Retina (tissue), 1 donor: ENCODE measurements at places on chromosomes 12 and 14.
A peak's percentile ranks its signal among the peaks of the same experiment; 100 is the strongest.

- no peak for DNase-seq
Measured at GRCh38 chr14:104694991-104695659, 5.7 kb downstream of the INF2 start.

DNA sequence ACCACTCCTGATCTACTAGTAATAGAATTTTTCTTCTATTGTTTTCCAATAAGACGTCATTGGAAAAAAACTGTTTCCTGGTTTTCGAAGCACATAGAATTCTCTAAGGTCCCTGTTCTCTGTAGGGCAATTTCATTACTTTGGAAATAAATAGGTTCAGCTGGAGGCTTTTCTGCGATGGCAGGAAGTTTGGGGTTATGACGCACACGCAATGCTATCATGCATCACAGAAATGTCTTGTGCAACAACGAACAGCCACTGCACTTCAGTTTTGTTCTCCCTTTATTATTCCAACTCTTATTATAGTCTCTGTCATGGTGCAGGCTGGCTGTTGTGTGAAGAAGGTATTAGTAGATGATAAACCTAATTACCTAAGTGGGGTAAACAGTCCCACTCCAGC is 59.0 kb downstream of the KCNK10 start:
- no peak for DNase-seq

DNA sequence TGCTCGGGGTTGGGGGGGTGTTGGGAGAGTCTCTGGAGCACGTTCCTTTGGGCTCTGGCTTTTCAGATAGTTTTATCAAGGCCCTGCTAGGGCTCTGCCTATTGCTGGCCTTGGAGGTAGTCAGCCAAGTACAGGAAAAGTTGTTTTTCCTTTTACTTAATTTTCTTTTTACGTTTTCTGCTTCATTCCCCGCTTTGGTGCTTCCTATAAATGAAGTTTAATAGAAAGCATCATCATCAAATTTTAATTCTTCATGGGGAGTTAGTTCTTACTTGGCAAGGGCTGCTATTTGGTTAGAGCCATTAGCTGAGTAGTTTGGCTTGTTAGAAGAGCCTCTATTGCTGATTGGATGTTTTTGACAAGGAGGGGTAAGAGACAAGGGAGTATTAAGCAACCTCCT is 15.1 kb upstream of the ADAM21 start:
- DNase-seq = no peak

DNA sequence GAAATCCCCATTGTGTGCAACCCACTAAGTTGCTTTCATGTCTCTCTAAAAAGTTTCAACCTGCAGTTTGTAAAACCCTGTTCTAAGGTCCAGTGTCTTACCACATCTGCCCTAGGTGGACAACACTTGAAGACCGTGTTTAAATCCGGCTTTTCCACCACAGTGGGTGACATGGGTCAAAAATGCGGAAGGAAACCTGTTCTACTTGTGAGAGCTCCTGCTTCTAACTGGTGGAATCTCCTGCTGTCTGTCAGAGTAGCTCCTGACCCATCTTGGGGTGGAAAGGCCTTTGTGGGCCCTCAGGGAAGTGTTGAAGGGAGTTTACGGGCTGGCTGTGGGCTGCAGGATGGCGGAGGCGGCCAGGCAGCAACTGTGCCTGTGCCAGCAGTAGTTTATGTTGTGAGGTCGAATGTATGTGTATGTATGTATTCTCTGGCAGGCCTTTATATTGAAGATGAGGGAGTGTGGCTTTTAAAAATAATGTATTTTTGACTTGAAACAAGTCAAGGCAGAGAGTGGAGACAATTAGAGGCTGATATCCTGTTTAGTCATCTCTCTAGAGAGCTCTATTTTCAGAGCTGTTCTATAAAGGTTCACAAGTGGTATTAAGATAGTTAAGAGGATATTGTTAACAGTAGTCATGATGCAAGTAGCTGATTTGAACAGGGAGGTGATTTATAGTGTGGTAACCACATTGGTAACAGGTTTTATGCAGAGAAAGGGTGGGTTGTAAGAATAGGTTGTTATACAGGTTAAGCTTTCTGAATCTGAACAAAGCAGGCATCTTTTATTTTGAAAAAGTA is 67.0 kb downstream of the PRKCH start:
- DNase-seq = no peak

- DNase-seq = no peak
Measured at GRCh38 chr14:103400537-103400936, 15.3 kb downstream of the MARK3 start.

DNA sequence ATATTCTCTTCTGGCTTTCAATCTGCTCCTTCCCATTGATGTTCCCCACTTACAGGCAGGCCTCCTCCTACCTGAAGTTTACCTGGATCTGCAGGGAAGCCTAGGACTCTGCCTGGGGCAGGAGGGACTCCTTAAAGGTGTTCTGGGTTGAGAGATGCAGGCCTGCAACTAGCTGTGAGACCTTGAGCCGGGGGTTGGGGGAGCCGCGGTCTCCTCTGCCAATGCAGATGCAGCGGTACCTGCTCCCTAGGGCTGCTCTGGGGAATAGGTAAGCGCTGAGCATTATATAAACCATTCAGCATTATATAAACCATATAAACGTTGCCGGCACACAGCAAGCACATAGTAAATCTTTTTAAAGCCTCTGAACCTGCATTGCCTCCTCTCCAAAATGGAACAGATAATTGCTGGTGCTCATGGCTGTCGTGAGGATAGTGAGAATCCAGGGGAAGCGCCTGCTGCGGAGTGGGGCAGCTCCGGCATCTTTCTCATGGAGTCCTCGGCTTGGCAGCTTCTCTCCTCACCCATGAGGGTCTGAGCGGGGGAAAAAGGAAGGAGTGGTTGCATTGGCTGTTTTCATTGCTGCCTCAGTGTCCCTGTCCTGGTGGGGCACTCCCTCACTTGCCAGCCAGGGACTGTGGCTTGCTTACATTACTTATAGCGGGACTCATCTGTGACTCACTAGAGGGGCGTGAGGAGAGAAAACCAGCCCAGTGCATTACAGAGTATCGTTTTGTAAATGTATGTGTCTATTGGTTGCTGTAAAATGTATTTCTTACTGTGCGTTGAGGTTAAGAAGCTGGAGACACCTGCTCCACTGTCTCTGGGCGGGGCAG is 12.5 kb upstream of the KRT80 start:
- no peak for DNase-seq

DNA sequence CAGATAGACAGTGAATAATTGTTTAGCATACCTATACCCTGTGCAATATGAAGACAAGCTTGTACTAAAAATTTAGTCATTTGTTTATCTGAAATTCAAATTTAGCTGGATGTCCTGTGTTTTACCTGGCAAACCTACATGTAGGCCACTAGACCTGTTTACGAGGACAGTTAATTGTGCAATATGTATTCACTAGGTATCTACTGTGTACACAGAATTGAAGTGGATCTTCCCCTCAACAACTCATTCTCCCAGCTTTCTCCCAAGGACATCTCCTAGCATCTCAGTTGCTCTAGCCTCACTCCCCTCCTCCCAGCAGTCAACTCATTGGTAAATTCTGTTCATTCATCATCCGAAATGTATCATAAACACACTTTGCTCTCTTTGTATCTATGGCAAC is 25.3 kb downstream of the AK7 start:
- DNase-seq = no peak

DNA sequence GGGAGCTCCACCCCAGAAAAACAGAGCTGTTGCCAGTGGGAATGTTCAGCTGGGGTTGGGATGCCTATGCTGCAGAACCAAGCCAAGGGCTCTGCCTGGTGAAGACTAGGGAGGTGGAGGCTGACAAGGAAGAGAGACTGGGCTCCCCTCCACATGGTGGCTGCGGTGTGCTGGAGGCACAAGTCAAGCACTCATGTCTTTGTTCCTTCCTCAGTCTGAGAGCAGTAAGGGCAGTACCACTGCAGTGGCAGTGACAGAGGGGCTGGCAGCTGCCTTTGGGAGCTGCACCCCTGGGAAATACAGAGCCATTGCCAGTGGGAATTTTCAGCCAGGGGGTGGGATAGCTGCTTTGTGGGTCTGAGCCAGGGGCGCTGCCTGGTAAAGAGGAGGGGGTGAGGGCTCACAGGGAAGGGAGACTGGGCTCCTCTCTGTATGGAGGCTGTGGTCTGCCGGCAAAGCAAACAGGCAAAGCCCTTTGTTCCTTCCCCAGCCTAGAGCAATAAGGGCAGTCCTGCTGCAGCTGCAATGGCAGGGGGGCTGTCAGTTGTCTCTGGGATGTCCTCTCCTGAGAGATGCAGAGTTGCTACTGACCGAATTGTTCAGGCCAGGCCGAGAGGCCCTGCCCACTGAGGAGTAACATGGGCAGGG is 255.9 kb downstream of the RAD51B start:
- DNase-seq = peak; percentile 31

DNA sequence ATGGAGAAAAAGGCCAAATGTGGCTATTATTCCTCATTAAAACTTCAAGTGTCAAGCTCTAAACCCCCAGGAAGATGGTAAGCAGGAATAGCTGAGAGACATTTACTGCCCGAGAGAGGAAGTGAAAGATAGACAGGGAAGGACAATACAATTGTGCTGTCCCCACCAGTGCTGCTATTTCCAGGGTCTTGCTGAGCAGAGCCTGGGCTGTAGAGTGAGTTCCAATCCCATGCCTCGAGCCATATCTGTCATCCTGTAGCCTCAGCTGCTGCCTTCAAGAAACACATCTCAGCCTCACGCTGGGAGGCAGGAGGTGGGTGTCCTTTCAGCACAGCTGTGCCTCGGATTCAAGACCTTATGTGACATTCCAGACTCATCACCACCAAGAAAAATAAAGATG is 114.0 kb downstream of the RPAP3 start:
- peak; percentile 15 for DNase-seq

DNA sequence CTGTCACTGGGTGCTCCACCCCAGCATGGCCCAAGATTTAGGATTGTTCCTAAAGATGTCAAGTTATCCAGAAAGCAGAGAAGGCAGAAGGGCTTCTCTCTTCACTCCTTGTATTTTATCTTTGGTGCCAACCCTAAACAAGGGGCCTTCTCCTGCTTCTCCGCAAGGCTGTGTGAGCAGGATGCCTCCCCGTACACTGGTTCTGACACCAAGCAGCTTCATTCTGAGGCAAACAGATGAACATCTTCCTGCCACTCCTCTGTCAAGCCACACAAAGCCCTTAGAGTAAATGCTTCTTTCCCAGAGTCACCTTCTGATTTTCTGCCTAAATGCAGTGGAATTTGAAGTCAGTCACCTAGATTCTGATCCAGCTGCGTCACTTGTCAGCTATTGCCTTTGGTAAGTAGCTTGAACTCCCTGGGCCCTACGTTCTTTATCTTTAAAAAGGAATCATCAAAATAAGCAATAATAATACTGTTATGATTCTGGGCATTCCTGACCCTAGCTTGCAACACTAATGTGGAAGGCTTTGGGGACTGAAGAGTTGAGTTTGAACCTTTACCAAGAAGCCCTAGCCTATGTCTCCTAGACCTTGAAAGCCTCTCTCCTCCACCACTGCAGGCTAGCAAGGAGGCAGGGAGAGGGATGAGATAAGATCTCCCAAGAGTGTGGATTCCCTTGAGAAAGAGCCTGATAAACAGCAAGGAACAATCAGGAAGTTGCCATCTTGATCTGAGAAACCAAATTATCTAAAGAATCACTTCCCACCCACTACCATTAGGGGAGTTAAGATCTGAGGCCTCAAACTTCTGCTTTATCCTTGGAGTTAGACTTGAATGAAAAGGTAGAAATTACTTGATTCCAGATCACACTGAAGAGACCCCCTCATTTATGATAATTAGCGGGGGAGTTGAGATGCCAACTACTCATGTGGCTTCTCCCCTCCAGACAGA is 5.7 kb downstream of the KRT73 start:
- DNase-seq = no peak

DNA sequence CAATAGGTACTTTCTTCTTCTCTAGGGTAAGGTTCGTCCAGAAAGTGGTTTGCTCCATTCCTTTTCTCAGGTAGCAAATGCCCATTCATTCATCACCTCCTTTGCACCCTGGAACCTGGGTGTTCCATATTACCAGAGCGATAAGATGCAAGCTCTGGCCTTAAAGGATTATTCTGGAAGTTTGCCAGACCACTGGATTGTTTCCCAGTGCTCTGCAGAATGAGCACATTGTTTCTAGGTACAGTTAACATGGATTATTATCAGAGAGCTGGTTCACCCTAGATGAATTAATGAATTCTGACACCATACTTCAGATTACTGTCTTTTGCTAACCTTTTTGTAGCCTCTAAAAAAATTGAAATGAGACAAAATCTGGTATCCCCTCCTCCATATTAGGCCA is 170.9 kb upstream of the BMP4 start:
- DNase-seq = no peak

DNA sequence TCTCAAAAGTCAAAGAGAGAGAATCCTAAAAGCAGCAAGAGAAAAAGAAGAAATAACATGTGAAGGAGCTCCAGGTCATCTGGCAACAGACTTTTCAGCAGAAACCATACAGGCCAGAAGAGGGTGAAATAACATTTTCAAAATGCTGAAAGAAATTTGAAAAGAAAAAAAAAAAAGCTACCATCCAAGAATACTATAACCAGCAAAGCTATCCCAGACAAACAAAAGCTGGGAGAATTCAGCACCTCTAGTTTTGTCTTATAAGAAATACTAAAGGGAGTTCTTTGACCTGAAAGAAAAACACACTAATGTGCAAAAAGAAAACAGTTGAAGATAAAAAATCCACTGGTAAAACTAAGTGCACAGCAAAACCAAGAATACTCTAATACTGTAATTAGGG is 36.8 kb downstream of the SLC41A2 start:
- no peak for DNase-seq

DNA sequence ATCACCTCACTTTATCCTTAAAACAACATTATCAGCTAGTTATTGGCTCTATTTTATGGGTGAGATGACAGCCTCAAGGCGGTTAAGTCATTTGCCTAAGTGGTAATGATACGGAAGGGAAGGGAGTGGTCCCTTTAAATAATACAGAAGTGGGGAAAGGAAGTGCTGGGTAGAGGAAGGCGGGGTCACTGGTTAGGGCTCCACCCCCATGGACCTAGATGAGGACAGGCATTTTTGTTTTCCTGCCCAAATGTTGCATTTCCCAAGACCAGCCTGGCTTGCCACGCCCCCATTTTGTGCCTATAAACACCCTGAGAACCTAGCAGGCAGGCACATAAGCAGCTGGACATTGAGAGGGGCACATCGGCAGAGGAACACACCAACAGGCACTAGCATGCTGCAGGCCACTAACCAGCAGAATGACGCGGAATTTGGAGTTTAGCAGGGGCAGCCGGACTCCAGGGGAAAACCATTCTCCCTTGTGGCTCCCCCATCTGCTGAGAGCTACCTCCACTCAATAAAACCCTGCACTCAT is 100.9 kb downstream of the EPS8 start:
- peak; percentile 11 for DNase-seq

DNA sequence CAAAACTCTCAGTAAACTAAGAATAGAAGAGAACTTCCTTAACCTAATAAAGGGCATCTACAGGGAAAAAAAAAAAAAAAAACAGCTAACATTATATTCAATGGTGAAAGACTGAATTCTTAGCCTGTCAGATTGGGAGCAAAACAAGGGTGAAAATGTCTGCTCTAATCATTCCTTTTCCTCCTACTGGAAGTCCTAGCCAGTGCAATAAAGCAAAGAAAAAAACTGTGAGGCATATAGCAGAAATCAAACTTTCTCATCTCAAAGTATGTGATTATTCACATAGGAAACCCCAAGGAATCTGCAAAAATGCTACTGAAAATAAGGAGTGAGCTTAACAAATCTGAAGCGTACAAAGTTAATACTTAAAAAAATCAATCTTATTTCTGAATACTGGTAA is 170.7 kb downstream of the NUAK1 start:
- DNase-seq = no peak
